ENCODE measurements at places on chromosomes 1 and 21.

DNA sequence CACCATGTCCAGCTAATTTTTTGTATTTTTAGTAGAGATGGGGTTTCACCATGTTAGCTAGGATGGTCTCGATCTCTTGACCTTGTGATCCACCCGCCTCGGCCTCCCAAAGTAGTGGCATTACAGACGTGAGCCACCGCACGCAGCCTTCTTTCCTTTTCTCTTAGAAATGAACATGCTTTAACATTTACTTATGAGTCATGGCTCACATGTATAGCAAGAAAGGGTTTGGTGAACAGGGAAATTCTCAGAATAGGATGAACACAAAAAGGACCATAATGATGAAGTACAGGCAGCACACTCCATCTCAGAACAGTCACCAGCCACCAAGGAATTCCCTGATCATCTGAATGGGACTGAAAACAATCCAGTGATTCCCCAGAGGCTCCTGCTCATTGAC lies 9.4 kb upstream of the VAMP4 start:
- no peak for DNase-seq

DNA sequence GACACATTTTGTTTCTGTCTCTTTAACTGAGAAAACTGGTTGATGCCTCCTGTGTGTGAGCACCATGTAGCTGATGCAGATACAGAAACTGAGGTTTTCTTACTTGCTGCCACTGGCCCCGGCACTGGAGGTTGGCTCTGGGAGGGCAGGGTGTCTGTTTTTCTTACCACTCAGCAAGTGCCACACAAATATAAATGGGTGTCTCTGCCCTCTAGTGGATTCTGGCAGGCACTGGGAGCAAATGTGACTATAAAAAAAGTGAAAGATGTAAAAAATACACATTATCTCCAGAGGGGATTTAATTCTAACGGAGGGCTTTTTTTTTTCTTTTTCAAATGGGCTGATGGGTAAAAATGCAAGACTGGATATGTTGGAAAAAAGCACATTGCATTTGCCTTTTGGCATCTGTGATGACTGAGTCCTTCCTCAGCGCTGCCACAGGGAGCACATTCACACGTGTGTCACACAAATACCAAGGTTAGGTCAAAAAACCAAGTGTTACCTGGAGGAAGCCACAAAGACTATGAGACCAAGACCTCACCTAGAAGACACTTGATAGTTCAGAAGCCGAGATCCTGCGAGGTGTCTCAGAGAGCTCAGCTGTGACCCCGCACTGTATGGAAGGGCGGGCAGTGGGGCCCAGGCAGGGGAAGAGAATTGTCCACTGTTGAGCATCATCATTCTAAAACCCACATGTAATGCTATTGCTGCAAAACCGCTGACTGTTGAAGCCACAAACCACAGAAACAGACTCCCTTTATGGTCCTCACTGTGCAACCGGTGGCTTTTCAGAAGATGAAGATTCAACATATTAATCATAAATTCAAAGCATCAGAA lies 18.9 kb downstream of the PGBD2 start:
- peak; percentile 79 for DNase-seq

DNA sequence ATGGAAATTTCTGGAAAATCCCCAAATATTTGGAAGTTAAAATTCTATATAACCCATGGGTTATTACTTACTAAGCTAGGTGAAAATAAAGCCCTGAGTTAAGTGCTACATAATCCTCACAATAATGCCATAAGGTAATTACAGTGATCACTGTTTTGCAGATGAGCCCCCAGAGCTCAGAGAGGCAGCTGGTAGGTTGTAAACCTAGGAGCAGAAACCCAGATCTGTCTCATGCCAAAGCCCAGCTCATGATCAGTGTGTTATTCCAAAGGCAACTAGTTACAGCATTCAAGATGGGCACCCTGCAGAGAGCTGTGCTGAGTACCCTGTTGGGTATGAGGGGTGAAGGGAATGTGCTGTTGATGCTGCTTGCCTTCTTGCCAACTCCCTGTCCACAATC lies 10.8 kb upstream of the MYOG start:
- no peak for DNase-seq

DNA sequence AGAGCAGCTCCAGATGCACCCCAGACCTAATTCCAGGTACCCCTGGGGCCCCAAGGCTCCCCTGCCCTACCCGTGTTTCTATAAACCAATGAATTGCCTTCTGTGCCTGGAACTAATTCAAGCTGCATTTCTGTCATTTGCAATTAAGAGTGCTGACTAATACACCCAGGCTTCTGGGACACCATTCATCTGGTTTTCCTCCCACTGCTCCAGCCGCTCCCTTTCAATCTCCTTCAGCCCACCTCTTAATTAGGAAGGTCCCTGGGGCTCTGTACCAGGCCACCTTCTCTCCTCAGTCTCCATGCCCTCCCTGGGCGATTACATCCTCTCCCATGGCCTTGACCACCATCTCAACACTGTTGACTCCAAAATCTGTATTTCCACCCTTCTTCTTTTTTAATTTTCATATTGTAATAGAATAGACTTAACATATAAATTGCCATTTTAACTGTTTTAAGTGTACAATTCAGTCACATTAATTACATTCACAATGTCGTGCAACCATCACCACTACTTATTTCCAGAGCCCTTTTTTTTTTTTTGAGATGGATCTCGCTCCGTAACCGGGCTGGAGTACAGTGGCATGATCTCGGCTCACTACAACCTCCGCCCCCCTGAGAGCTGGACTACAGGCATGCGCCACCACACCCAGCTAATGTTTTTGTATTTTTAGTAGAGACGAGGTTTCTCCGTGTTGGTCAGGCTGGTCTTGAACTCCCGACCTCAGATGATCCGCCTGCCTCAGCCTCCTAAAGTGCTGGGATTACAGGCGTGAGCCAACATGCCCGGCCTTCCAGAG lies 9.2 kb upstream of the GJB3 start:
- no peak for DNase-seq

- DNase-seq: no peak
Observed at GRCh38 chr1:27536767-27537166, 46.8 kb upstream of the WASF2 start.

DNA sequence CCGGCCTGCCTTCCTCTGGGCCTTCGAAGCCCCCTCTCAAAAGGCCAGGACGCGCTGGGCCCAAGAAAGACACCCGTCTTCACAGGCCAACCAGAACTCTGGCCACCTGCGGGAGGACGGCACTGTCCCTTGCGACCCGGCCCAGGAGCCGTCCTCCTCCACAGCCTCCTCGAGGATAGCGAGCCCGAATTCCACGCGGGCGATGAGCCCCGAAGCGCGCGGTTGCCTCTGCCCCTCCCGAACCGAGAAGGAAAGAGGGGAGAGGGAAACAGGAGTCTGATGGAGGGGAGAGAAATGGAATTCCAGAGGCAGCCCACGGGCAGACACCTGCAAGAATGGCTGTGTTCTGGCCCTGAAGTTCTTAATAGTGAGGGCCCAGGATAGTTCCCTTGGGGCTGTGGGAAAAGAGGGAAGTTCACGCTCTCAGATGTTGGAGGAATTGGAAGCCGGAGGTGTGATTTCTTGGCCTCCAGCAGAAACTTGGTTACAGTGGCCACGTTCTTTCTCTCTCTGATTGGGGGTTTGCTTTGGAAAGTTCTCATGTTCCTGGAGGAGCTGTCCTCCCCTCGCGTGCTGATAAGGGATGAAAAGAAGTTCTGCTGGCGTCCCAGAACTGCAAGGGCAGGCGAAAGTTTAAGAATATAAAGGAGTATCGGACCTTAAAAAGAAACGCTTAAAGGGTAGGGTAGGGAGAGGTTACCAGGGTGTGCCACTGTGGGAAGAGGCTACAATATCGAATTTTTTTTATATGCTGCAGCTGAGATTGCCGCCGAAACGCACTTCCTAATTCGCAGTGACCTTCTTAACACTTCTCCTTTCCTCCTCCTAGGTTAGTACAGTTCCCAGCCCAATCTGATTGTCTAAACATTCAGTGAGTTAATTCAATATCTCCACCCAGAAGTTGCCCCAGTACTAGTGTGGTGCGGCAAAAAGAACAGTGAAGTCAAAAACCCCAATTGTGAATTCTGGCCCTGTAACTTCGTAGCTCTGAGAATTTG lies 5.8 kb upstream of the SLC44A5 start:
- no peak for DNase-seq

GRCh38 chr1:182875889-182876288 lies 36.7 kb downstream of the DHX9 start:
- DNase-seq: no peak

GRCh38 chr21:22490049-22490448 lies 1491.8 kb downstream of the NCAM2 start:
- no peak for DNase-seq

- no peak for DNase-seq
Observed at GRCh38 chr1:246106342-246106763, 400.7 kb downstream of the SMYD3 start.

GRCh38 chr1:39720094-39720999 lies 18.3 kb upstream of the PPIE start:
- DNase-seq: peak; percentile 76

- DNase-seq: no peak
Observed at GRCh38 chr1:168206111-168206510, 19.7 kb upstream of the SFT2D2 start.

DNA sequence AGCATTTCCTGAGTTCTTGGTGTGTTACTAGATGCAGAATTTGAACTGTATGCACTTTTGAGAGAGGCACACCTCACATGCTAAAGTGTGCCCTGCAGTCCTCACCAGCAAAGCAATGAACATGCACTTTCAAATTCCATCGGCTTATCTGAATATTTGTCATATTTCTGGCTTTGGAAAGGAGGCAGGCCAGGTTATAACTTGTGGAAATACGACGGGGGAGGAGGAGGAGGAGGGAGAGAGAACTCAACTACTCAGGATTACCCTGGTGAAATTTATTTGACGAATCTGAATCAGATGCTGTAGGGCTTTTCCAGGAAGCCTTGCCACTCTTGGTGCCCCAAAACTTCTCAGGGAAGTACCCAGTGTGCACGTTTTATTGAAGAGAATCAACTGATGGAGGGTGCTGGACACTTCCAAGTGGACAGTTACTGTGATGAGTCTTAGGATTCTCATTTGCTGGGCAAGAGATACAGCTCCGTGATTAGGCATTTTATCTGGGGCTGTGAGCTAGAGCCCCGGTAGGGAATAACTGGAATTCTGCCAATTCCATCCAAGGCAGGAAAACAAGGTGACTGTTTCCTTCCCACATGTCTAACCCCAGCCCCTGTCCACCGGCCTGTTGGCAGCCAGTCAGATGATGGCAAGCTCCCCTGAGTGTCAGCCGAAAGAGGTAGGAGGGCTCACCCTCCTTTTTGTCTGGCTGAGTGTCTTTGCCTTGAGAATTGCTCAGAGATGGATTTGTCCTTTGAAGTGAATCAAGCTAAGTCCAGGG lies 3.8 kb downstream of the PDPN start:
- DNase-seq: no peak

- no peak for DNase-seq
Observed at GRCh38 chr1:180488661-180489060, 13.7 kb downstream of the ACBD6 start.

- peak; percentile 47 for DNase-seq
Observed at GRCh38 chr1:34681480-34682451, 73.1 kb upstream of the GJB5 start.

DNA sequence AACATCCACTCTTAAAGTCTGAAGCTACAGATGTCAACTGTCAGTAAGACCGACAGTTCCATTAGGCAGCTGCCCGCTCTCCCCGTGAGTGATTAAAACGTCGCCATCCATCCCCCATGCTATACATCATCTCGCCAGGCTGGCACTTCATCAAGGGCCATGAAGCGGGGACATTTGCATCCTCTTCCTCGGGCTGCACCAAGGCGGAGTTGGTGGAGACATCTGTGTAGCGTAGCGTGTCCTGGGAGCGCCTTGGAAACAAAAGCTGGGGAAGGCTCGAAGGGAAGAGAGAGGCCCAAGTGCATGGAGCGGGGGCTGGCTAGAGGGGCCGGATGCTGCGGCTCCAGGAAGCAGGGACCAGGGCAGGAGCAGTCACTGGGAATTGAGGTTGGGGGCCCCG lies 250.1 kb downstream of the KAZN start:
- DNase-seq: no peak

DNA sequence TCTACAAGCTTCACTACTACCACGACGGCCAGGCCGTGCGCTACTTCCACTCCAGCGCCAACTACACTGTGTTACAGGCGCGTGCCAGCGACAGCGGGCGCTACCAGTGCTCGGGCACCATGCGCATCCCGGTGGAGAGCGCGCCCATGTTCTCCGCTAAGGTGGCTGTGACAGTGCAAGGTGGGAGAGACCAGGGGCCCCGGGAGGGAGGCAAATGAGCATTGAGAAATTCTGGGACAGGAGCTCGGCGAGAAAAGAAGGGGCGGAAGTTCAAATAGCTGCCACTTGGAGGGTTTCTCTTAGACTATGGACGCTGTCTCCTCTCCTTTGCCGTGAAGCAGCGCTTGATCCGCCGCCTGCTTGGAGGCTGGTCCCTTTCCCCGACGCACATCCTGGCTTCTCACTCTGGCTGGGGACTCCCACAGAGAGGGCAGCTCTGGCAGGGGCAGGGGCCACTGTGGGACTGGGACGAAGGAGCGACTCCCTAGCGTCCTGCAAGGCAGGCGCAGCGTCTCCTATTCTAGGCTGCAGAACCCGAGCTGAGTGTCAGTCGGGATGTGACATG lies 4.6 kb downstream of the FCRLB start:
- DNase-seq: peak; percentile 56

DNA sequence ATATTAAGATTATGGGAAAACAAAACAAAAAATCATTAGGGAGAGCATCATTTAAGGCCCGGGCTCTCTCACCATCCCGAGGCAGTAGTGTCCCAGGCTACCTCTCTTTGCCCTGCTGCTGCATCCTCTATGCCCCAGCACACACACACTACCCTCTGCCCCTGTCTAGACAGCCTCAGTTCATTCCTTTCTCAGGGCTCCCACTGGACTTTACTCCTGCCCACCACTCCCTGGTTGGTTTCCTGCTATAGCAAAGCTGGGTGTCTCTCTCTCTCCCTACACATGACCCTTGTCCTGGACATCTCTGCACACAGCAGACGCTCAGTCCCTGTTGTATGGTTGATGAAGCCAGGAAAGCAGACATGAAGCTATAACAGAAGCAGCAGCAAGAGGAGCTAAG lies 30.7 kb downstream of the GNG12 start:
- DNase-seq: no peak

DNA sequence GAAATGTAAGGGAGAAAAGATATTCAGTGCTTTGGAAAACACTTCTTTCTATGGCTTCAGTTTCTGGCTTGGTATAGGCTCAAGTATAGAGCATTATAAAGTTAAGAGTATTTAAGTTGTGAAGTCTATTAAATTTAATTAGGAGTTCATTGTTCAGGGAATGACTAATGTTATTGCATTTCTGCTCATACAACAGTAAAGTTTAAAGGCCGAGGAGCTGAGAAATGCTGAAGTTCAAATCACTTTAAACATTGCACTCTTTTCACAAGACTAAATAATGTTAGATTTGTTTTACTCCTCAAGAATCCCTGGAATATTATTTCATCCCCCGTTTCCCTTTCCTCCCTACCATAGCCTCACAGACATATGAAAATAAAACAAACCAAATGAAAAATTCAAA lies 30.1 kb downstream of the RGS5 start:
- no peak for DNase-seq
